ENCODE measurements at places on chromosomes 1 and 21.

- peak; percentile 46 for DNase-seq
Observed at GRCh38 chr1:108646648-108647269, 14.1 kb downstream of the HENMT1 start.

DNA sequence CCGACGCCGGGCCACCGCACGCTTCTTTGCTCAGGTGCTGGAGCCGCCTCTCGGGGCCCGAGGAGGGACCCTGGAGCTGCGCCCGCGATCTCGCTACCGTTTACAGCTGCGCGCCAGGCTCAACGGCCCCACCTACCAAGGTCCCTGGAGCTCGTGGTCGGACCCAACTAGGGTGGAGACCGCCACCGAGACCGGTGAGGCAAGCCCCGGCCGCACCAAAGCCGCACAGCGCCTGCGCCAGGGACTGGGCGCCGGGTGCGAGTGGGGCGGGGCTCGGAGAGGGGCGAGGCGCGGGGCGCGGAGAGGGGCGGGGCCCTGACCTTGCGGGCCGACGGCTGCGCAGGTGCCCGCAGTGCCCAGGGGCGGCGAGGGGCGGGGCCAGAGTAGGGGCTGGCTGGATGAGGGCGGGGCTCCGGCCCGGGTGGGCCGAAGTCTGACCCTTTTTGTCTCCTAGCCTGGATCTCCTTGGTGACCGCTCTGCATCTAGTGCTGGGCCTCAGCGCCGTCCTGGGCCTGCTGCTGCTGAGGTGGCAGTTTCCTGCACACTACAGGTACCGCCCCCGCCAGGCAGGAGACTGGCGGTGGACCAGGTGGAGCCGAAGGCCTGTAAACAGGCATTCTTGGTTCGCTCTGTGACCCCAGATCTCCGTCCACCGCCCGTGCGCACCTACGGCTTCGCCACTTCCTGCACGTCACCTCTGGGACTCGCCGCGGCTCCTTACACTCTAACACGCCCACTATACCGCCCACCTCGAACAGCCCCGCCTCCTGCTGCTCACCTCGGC, 9.8 kb upstream of the CDC20 start:
- no peak for DNase-seq

DNA sequence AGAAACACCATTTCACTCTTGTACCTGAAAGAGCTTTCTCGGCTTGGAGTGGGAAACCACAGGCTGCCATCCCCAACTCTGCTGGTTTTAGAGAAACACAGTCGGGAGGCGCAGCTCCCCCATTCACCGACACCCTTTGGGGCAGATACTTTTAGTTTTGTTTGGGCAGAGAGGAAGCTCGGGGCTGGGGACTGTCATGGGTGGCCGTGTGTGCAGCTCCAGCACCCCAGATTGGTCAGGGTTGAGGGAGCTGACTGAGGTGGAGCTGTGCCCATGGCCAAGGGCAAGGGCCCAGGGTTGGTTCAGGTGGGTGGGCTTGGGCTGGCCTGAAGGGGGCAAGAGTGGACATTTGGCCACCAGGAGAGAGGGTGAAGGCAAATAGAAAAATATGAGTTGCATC, 163.1 kb downstream of the DYRK1A start:
- no peak for DNase-seq

- DNase-seq: no peak
Observed at GRCh38 chr1:82152356-82153271, 351.9 kb downstream of the ADGRL2 start.

DNA sequence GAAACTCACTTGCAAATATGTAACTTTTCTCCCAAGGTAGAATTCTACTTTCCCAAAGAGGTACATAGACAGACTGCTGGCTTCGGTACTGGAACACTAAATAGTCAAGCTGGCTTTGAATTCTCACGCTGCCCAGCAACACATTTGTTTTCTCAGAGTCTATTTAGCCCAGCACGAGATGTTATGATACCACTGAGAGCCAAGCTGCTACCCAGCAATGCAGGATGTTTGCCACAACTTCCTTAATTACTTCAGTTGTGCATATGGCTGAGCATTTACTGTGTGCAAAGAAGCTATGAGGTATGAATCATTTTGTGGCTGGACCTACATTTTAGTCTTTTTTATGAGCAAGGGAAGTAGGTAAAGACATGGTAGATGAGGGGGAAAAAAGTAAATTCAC, 793.2 kb downstream of the PLA2G4A start:
- no peak for DNase-seq

DNA sequence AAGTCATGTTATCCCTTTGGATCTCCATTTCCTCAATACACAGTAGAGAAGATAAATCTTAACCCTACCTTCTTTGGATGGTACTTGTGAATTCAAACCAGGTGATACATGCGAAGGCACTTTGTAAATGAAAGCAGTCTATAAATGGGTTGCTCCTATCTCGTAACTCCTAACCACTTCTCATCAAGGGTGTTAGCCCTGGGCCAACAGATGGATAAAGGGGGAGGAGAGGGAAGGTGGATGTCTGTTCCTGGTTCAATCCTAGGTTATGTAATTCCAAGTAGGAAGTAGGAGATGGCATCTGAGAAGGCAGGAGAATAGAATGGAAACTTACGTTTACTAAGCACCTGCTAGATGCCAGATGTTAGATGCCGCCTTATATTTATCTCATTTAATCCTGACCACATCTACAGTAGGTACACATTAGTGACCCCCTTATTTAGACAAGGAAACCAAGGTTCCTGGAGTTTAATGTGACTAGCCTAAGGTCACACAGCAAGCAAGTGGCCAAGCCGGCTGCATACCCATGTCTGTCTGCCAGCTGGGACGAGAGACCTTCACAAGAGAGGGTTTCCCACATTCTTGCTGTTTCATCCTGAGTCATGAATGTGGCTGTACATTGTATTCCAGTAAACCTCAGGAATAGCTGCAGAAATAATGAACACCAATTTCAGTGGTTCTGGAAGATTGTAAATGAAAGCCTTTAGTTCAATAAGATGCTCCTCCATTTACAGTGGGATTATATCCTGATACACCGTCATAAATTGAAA, 47.7 kb downstream of the ELAVL4 start:
- no peak for DNase-seq

DNA sequence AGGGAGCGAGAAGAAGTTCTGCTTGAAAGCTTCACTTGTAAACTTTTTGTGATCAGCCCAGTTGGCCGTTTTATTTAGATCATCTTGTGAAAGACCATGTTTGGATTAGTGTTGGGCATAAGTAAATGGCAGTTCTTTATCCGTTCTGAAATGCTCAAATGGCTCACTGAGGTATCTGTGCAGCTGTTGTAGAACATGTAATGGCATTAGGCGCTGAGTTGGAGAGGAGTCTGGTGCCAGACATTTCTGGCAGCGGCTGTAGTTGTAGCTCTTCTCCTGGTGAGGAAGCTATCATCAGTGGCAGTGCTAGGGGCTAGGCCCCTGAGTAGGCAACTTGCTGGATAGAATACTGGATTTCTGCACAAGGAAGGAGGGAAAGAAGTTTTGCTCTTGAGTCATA, 321.6 kb downstream of the LMO4 start:
- no peak for DNase-seq

GRCh38 chr1:1324084-1324523, 356 bp downstream of the INTS11 start:
- DNase-seq: no peak

All from GM04503 (cell line).